Smooth muscle cell of the brain vasculature (primary cell): ENCODE measurements at places on chromosomes 4 and X.

DNA sequence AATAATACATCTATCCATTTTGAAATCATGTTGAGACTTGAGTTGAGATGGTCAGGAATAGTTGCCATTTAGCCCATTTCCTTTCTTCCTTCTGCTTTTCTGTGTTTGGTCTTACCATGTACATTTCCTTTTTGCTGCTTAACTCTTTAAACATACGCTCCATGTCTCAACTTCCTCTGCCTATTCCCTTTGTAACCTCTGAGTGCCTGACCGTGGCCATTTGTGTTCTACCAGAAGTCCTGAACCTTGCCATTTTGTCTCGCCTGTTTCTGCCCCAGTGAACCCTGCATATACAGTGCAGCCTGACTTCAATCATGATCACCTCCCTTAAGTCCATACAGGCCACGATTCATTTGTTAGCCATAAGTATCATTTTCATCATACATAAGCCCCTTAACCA lies 169.0 kb downstream of the RAPGEF2 start:
- no peak for DNase-seq

DNA sequence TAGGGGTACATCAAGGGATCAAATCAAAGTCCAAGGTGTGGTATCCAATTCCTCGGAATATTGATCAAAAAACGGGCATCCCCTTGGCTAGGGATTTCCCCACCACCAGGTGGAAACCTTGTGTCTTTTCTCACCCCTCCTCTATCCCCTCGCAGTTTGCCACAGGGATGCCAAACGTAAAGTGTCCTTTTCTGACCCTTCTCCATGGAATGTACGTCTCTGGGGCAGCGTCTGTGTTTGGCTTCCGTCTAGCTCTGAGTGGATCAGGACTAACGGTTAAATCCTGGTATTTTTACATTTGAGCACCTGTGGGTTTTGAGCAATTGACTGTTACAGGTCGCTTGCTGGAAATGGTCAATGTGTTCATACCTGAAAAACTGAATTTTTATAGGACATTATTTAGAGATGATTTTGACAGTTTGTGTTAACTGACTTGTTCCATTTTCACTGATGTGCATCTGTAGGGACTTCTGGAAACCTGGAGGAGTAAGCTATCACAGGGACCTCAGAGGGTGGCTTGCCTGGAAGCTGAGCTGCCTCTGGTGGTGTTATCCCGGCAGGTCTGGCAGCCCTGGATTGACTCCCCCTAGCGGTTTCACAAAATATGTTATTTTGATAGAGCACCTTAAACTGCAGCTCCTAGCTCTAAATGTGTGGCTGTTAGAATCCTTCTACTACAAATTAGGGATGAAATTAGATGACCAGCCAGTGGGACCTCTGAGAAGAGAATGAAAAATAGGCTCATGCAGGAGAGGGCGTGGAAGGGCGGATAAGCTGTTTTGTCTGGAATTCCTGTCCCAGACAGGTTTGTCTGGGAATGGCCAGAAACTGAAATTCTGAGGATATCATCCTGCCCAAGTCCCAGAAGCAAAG lies 8.8 kb upstream of the MGST2 start:
- no peak for DNase-seq

GRCh38 chr4:88583631-88584470 lies 8.4 kb upstream of the HERC3 start:
- DNase-seq = no peak

GRCh38 chr4:26015133-26015651 lies 101.2 kb downstream of the SMIM20 start:
- no peak for DNase-seq

GRCh38 chr4:136183513-136183912 lies 1348.8 kb downstream of the PCDH18 start:
- DNase-seq = no peak
